ENCODE measurements at places on chromosomes 2 and 18.

- no peak for DNase-seq
Observed at GRCh38 chr2:127330753-127331152, 36.8 kb upstream of the ERCC3 start.

GRCh38 chr18:80194874-80195570 is 52.3 kb downstream of the PARD6G start:
- no peak for DNase-seq

DNA sequence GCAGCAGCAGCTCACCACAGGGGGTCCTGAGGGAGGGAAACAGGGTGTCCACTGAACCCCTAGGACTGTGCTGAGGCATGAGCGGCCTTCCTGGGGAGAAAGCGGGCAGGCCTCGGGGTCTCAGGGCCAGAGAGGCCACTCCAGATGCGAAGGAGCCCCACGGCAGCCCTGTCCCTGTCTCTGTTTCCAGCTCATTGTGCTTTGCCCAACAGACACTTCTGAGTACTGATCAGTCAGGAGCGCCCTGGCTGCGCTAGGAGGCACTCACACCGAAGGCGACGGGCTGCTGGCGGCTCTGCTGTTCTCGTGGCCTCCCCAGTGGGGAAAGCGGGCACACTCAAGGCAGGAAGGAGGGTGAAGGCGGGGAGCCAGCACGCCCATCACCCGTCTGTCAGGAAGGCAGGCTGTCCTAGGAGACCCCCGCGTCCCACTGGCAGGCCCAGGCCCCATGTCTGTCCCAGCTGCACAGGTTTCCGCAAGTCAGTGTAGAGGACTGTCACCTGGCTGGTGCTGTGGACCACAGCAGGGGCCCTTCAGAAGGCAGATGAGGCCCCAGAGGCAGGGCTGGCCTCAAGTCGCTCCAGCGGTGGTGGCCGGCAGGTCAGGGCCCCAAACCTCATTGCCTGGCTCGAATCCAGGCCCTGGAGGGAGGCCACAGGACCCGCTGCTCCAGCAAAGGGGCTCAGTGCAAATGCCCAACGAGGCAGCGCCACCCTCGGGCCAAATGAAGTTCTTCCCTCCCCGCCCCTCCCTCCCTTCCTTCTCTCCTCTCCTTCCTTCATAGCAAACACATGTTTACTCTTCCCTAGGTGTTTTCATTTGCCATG is 6.8 kb downstream of the ESPNL start:
- no peak for DNase-seq

DNA sequence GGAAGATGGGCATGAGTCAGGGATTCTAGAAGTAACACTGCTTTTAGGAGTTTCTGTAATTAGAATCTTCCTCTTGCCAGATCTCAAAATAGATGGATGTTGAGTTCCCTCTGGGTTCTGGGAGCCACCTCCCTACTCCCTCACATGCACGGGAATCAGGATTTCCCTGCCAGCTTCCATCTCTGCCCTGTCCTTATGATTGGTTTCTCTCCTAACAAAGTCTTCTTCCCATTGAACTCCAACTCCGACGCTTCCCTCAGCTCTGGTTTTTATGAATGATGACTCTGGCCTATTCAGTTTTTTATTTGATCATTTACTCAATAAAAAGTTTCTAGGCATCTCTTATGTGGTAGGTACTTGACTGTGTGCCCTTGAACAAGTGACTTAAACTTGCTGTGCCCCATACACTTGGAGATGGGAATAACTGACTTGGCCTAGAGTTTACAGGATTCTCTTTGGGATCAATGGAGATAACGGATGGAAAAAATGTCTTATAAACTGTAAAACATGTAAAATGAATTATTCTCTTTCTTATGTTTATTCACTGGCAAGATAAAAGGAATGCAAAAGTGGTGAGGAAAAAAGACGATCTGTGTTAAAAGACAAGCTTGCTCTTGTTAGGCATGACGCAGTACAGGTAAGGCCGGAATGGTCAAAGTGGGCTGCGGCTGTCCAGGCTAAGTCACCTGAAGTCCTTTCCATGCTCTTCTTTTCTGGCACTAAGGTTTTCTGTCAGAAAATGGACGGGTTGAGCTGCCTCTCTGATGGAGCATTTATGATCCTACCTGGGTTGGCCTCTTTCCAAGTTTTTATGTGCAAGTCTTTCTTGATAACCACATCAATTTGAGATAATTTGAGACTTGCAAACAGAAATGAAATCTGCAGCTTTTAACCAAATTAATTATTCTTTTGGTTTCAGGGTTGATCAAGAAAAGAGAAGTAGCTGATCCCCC is 199.6 kb downstream of the MYCN start:
- no peak for DNase-seq

- no peak for DNase-seq
Observed at GRCh38 chr2:287471-287885, 413 bp downstream of the ALKAL2 start.

DNA sequence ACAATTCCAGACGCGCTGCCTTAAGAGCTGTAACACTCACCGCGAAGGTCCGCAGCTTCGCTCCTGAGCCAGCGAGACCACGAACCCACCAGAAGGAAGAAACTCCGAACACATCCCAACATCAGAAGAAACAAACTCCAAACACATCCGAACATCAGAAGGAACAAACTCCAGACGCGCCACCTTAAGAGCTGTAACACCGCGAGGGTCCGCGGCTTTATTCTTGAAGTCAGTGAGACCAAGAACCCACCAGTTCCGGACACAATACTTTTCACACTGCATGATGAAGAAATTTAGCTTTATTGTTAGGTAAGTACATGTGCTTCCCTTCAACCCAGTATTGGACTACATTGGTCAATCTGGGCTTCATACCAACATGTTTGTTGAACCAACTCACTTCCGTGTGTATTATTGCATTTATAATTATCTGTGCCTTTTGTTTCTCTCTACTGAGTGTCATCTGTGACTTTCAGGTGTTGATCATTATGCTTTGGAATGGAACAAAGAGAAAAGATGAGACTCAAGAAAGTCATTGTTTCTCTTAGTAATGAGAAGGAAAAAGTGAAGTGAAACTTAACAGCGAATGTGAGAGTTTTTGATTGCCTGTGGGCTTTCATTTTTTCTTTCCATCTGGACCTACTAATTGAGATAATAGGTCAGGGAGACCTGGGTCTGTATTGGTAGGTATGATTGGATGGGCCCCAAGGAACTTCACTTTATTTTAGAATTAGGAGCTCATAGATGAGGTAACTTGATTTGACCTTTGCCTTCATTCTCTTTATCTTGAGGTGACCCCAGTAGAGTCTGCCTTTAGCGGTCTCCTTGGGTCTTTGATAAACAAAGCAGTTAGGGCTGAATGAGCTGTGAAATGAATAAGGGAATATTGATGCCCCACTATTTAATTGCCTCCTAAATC is 76.1 kb upstream of the CAVIN2 start:
- DNase-seq, result no peak
